ENCODE measurements at places on chromosomes 5 and 9.

DNA sequence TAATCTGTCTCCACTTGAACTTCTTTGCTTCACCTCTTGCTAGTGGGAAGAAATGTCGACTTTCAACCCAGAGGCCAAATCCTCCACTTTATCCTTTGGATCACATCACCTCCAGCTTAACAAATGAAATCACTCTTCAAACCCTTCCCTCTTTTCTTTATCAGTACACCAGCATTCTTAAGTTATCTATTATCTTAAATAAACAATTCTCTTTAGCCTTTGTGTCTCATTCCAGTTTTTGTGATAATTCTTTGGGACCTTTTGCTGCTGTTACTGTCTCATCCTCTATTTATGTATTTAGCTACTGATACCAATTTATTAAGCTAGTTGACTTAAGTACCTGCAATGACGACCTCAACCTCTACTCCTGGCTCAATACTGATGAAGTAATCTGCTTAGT, 28.1 kb upstream of the FBN2 start:
- no peak for DNase-seq

GRCh38 chr9:13705373-13705772, 425.9 kb upstream of the MPDZ start:
- no peak for DNase-seq

DNA sequence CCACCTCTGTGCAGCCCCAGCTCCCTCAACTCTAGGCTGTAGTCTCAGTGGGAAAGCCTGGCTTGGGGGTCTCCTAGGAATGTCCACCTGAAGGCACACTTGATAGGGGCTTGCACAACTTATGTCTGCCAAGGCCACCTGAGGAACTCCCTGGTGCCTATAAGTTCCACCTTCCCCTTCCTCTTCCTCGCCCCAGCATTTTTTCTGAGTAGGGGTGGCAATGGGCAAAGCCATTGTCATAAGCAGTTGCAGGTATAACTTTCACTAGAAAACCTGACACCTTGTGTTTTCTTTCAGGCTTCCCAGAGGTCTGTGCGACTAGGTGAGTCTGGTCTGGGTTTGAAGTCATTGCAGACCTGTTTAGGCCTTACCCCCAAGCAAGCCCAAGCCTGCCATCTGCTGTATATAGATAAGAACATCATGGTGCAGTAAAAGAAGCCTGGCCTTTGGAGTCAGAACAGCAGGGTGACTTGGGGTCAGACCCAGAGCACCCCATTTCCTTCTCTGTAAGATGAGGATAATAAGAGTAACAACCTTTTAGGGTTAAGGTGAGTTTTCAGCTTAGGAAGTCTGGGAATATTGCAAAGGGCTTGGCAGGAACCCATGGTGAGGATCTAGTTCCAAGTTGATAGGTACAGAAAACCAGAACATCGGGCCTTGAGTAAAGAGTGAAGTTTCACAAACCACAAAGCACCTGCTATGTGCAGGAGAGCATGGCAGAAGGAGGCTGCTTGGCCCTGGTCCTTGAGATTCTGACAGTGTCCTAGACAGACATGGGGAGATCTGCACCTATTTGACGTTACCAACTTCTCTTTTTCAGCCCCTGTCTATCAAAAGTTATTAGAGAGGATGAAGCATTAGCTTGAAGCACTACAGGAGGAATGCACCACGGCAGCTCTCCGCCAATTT, 33.8 kb downstream of the TGFBI start:
- no peak for DNase-seq

DNA sequence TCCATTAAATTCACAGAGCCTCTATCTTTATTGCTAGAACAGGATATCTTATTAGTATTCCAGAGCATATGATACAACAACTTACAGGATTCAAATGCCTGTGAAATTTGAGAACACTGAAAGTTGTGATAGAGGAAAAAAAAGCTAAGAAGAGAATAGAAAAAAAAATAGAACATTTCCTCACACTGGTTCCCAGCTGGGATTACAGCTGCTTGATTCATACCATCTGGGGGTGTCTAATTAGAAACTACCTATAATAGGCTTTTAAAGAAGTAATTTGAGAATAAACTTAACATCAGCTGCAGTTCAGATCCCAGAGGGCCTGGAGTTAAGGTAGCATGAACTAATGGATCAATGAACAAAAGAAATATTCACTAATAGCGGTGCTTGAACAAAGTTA, 922.0 kb downstream of the CDH12 start:
- no peak for DNase-seq

DNA sequence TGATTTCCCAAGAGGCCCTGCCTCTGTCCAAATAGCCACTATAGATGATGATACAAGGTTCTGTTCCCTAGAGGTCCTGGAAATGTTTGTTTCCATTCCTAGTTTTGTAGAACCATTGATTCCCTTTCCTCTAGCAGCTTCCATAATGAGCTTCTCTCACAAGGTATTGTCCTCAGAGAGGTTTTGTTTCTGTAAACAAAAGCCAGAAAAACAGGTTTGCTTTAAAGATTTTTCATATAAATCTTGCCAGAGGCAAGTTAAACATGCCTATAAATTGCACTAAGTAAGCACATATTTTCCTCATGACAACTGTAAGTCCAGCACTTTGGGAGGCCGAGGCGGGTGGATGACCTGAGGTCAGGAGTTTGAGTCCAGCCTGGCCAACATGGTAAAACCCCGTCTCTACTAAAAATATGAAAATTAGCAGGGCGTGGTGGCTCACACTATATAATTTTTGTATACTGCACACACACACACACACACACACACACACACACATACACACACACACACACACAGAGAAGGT, 1787.7 kb downstream of the EFNA5 start:
- no peak for DNase-seq

DNA sequence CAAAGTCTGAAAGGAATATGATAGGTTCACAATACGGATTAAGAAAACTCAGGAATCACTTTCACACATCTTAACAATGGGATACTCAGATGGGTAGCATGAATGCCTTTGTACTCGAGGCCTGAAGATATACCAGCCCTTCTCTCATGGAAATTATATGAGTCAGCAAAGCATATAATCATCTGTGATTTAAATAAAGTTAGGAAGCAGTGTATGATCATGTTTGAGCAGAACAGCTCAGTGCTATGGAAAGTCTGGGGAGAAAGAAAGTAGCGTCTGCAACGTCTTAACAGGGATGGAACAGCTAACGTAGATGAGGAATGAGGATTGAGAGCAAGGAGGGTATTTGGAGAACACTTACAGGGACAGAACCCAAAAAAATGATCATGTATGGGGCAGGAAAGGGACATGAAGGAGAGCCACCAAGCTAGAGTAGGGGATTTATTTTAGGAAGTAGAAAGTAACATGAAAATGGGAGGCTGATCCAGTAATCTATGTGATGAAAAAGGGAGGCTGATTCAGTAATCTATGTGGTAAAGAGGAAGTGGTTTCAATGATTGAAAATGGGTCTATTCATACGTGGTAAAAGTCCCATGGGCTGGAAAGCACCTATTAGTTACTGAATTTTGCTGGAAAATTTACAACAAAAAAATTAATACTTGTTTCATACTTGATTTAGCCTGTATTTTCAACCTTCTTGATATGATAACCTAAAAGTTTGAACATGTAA, 85.9 kb downstream of the GNA14 start:
- no peak for DNase-seq

DNA sequence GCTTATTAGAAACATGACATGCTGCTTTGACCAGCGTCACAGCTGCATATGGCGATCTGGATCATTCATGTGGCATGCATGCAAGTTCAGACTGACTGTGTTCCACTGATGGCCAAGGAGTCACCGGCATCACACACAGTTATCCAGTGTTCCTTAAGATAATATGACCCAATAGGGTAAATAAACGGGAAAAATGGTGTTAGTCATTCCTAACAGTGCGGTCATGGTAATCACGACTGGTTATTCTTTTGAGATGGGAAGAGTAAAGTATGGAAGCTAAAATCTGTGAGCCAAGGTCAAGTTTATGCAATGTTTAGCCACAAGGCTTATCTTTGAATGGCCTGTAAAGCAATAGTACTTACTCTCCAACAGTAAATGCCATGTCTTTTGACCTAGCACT, 29.3 kb upstream of the LVRN start:
- DNase-seq = no peak

Data from liver (tissue), 10 donors.